ENCODE measurements at places on chromosomes 7 and 10.

DNA sequence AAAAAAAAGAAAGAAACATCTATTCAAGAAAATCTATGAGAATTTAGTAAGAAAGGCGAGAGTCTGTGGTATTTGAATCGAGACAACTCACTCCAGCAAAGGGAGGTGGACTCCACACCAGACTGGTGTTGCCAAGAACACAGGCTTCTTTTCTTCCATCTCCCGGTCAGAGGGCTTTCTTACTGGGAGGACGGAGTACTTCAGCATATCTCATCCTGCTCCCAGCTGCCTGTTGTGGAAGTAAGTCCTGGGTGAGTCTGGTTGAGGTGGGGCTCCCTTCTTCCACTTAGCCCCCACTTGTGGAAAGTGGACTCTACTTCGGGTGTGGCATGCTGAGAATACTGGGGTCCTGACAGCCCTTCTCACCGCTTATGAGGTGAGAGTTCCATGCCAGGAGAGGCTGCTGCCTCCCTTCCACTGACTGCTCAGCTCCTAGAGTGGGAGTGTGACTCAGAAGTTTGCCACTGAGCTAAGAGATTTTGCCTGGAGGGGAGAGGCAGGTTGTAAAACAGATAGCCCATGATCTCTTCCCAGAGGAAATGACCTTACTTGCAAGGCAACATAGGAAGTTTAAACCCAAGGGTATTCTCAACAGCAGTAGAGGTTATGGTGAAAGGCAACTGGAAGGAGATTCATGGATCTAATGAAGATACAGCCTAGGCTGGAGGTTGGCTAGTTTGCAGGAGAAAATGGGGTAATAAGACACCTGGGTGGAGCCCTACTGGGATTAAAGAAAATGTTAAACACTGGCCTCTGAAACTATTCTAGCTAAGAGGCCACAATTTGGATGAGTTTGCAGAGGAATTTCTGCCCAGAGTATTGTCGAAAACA is 3.5 kb upstream of the NACAD start:
- no peak for DNase-seq

GRCh38 chr10:118851062-118852035 is 96.6 kb upstream of the CACUL1 start:
- no peak for DNase-seq

GRCh38 chr7:115476671-115477181 is 553.8 kb downstream of the TFEC start:
- DNase-seq: no peak

GRCh38 chr10:44300666-44301649 is 83.9 kb downstream of the CXCL12 start:
- DNase-seq: no peak

DNA sequence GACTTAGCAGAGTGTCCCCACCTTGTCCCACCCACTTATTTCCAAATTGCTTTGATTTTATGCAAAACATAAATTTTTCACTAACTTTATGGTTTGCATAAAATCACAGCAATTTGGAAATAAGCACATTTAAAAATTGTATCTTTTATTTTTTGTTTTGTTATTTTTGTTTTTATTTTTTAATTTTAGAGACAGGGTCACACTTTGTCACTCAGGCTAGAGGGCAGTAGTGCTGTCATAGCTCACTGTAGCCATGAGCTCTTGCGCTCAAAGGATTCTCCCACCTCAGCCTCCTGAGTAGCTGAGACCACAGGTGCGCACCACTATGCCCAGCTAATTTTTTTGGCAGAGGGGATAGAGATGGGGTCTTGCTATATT is 43.2 kb downstream of the APBB1IP start:
- no peak for DNase-seq

GRCh38 chr7:368651-369475 is 78.9 kb downstream of the FOXL3 start:
- no peak for DNase-seq

GRCh38 chr7:140640060-140640637 is 464 bp downstream of the DENND2A start:
- DNase-seq: no peak

DNA sequence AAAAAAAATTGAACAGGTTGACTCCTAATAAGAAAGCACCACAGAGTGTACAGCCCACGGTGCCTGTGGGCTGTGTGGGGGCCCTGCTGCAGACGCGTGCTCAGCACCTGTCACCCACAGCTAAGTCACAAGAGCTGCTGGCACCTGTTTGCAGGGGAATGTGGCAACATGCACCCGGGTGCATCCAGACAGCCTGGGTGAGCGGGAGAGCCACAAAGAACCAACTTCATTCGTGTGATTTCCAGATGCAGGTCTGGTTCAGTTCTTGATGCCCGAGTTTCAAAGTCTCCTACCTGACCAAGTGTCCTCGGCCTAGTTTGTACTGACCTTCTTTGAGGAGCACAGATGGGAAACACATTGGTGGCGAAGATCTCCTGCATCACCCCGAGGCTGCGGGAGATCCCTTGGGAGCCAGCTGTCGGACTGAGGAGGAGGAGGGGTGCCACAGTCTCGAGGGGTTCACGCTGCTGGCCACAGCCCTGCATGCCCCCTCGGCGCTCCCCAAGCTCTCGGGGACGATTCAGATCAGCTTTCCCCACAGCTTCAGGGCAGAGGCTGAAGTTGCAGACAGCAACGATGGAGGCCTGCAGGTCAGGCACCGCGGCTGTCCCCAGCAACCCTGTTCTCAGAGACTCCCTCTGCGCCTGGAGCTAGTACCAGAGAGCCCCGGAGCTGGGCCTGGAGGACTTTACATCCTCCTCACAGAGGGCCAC is 35.3 kb downstream of the AMZ1 start:
- no peak for DNase-seq

DNA sequence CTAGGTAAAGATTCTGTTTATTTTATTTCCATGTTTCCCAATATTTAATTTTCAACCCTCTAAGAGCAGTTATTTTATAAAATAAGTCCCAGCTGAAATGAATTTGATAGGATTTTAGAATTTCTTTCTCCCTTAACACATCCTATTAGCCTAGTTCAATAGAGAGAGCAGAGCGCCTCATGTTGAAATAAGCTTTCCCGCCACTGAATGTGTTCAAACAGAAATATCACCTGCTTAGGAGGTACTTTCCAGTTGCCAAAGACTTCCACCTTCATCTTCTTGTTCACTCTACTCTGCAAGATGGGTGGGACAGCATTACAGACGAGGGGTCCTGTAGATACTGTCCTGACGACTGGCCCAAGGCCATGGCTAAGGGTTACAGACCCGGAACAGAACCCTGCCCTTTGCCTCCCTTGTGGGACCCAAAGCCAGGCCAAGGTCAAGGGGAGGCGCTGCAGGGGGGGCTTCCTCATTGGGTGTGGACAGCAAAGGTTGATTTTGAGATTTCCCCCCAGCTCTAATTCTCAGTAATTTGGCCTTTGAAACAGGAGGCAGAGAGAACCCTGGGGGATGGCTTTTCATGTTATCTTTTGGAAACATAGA is 62.0 kb downstream of the PARP12 start:
- DNase-seq: no peak

DNA sequence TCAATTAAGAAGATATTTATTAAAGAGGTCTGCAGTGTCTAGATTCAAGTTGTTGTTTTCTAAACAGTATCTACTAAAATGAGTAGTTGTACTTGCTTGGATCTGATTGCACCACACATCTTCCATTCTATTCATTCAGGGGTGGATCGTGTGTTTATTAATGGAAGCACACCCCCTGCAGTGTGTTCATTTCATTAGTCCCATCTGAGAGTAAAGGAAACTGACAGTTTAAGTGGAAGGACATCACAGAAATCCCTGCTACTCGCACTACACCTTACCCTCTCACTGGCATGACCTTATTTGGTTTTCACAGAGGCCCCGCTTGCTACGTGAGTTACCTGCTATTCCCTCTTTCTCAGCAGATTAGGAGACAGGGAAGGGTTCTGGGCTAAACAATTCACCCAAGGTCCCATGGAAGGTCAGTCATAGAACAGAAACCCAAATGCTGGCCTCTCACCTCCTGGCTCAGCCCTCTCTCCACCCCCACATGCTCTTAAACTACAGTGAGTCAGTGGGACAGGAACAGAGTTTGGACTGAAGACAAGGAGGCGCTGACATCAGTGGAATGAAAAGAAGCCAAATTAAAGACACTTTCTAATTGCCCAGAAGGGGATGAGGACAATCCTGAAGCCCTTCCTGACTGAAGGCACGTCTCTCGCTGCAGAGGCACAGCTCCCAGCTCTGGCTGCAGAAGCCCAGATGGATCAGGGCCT is 369.2 kb upstream of the NRP1 start:
- DNase-seq: no peak

GRCh38 chr10:49219248-49219647 is 31.1 kb upstream of the TMEM273 start:
- no peak for DNase-seq

- DNase-seq: no peak
Observed at GRCh38 chr10:97427571-97428179, 1.7 kb downstream of the PGAM1 start.

DNA sequence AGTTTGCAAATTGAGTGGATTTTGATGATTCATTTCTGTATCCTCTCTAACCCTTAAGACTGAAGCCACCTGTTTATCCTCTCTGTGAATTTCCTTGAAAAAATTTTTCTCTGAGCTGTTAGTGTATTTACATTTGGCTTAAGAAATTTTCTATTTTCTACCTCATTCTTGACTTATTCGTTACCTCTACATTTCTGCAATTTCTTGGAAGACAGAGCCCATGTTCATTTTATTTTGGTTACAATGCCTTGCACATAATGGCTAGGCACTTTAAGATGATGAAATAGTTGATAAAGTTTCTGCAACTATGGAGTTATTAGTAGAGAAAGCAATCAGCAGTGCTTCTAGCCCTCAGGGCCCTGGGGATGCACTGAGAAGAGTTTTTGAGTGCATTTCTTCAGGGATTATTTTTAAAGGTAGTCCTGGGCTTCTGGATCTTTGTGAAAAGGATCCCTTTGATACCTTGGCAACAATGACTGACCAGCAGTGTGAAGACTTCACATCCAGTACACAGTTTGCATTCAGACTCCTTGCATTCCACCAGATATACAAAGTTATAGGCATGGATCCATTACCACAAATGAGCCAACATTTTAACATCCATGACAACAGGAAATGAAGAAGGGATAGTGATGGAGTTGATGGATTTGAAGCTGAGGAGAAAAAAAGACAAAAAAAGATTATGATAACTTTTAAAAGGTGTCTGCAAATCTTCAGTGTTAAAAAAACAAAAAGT is 68.2 kb downstream of the CH25H start:
- no peak for DNase-seq

DNA sequence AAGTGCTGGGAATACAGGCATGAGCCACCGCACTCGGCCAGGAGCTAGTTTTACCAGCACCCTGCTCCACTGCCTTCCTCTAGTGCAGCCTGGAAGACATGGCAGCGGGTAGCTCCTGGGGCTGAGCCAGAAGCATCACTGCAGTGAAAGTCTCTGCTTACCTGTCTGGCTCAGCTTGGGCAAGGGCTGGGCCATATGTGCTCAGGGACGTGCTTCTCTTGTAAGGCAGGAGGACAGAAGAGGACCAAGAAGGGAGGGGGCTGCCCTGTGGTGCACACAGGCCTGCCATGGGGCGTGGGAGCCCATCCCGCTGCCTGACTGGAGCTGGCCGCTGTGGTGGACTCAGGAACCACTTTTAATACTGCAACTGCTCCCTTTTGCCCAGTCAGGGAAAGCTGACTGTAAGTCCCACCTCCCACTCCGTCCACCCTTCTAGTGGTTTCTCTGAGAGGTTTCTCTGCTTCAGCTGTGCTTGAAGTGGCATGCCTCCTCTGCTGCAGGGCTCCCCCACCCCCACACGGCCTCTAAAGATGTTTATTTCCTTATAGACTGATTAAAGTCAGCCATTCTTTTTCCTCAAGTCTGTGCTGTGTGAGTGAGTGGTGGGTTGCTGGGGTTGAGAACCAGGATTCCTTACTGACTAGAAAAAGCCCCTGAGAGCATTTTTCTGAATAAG is 25.3 kb upstream of the C10orf95 start:
- DNase-seq: no peak

- DNase-seq: peak; percentile 56
Observed at GRCh38 chr7:5596046-5596895, 172.6 kb upstream of the TNRC18 start.

- DNase-seq: no peak
Observed at GRCh38 chr7:85381212-85381611, 194.4 kb upstream of the SEMA3D start.

DNA sequence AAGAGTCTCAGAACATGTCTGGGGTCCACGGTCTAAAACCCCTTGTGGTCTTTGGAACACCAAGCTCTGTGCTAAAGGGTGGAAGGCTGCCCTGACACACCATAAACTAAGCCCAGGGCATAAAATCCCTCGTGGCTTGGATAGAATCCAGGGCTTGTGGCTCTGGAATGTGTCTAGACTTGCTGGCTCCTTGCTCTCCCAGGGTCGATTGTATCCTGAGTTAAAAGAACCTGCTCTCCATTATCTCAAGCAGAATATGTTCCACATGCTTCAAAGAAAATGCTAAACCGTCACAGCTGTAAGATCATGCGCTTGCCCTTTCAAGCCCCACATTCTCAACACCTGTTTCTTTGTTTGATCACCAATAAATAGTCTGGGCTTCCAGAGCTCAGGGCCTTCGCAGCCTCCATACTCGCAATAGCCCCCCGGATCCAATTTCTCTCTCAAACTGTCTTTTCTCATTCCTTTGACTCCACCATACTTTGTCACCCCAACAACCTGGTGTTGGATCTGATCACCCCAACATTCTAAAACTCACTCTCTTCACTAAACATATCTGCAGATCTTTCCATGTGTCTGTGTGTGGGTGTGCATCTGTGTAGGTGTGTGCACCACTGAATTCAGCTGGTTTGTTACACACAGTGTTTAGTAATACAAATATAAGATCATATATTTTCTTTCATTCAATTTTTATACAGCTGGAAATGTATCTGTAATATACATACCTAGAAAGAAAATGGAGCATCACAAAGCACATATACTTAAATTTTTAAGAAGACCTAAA is 238.5 kb downstream of the ZMYND11 start:
- DNase-seq: no peak

DNA sequence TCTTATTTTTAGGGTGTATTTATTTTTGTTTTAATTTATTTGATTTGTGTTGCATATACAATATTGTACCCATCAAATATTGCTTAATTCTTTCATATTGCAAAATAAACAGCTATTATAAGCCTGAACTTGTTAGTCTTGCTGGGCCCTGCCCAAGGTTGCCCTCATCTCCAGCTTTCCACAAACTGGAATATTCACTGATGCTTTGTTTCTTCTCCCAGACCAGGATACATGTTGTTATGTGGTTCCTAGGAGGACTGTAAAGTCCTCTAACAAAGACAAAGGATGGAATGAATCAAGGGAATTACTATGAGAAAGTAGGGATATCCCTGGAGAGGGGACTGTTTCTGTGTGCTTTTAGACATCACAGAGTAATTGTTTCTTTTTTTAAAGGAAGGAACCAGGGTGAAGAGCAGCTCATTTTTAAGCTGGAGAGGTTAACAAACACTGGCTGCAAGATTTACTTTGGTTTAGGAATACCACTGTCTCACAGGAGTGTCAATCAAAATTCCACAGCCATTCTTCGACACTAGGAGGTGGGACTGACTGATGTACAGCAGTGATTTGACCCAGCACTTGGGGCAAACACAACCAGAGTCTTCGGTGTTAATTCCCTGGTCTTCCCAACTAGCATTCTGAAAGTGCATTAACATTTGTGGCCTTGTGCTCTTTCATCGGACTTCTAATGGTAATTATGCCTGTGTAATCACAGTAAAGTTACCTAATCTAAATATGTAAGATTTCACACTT is 14.8 kb upstream of the CD36 start:
- DNase-seq: no peak

GRCh38 chr10:124289851-124290795 is 128.6 kb downstream of the OAT start:
- DNase-seq: no peak

Data from stimulated activated CD4-positive, alpha-beta T cell treated with anti-CD3 and anti-CD28 coated beads, Interleukin-1b, Interleukin-23, amount 100 ng/mL, for 4 hours (primary cell).